ENCODE measurements at places on chromosomes 5 and 9.

- peak; percentile 66 for DNase-seq
Measured at GRCh38 chr9:80664327-80665210, 1024.8 kb downstream of the TLE1 start.

DNA sequence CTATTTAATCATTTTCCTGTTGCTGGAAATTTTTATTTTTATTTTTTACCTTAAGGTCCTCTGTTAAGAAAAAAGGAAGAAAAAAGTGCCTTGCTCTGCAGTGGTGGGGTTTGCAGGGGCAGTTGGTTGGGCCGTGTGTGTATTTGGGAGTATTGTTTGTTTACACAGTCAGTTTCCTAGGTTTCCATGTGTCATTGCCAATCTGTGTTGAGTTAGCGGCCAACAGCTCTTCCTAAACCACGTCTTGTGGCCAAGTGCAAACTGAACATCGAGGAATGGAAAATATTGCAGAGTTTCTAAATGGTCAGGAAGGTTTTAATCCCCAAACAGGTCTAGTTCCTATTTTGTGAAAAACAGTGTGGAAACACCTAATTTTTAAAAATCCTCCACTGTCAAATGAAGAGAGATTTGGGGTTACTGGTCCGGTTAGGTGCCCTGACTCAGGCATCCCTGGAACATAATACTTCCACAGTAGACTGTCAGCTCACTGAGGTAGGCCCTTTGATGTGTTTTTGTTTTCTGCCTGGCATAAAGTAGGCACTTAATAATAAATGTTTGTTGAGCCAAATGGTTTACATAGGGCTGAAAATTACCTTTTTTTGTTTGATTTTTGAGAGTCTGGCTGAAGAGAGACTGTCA lies 37.0 kb downstream of the MAMDC2 start:
- peak; percentile 44 for DNase-seq

GRCh38 chr5:6676702-6677101 lies 36.5 kb upstream of the TENT4A start:
- DNase-seq = peak; percentile 9

DNA sequence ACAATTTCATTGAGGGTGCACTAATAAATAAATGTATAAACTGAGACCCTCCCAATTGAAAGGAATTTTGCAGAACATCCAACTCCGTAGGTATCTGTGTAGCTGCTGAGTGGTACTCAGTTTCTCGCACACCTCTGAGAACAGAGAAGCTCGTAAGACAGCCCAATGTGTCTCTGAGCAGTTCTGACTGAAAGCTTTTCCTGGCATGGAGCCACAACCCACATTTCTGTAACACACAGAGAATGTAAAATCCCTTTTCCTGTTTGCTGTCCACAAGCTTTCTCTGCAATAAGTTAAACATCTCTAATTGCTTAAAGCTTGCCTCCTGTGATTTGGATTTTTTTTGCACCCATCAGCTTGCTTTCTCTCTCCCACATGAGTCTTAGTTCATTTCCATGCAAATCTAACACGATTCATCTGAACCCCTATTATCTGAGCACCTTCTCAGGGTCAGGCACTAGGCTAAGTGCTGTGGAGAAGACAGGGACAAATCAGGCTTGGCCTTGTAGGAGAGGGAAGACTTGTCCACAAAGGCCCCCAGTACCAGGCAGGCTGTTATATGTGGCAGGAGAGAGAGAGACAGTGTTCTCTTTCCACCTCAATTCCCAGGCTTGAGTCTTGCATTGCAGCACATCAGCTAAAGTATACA lies 44.2 kb upstream of the COL15A1 start:
- peak; percentile 63 for DNase-seq

DNA sequence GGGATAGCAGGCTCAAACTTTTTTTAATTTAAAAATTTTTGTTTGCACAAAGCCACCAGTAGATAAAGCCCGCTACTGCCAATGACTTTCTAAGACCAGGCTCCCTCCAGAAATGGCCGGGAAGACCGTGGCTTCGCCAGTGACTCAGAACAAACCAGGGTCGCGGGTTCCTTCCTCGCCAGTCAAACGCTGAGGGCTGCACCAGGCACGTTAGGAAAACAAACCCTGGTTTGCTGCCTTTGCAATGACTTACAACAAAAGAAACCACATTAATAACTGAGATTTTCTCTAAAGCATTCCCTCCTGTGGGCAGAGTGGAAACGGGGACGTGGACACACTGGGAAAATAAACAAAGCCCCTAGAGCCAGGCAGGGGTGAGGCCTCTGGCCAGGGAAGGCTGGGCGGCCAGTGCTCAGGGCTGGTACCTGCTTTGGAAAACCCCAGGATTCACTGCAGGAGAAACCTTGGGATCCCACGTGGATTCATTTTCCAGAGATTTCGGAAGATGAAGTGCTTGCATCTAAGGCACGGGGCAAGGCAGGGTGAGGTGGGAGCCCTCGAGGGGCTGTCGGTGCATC lies 3.8 kb downstream of the PRRX2 start:
- DNase-seq = peak; percentile 73

DNA sequence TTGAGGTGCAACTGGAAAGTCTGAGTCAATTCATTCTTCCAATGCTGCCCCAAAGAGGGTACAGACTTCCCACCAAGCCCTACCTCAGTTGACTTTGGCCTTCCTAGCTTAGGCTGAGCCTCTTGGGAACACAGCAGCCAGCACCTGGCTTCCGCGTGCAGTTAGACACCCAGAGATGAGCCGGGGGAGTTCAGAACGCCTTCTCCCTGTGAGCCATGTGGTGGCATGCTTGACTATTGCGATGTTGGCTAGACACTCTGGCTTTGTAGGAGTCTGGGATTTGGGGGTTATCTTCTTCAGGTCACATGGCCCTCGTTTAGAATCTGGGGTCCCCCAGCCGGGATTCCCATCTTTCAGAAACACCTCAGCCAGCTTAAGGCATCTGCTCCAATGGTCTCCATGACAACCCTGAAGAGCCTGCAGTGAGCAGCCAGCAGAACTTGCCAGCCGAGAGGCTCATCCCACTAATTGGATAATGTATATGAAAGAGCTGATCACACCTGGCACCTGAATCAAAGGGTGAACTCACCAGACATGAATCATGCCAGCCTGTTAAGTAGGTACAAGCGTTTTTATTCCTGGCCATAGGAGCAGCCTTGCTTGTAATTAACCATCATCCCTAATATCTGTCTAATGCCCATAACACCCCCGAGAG lies 167.5 kb downstream of the SYK start:
- no peak for DNase-seq

- DNase-seq = peak; percentile 18
Measured at GRCh38 chr5:548256-548655, 24.0 kb upstream of the SLC9A3 start.

GRCh38 chr5:170751631-170752030 lies 31.9 kb upstream of the GABRP start:
- no peak for DNase-seq

- no peak for DNase-seq
Measured at GRCh38 chr5:109922381-109922995, 232.8 kb downstream of the MAN2A1 start.

DNA sequence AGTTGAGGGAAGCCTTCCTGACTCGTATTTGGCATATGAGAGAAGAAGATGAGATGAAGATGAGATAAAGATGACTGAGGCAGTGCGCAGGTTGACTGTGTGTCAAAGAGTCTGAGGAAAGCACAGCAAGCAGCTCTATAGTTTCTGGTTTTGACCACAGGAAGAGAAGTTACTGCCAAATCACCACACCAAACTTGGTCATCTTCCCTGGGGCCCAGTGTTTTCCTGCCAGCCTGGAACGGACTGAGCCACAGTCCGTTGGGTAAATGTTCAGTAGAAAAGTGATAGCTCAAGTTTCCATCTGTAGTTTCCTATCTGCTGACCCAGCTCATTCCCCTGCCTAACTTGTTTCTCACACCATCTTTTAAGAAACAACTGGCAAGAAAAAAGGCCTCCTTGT lies 80.7 kb upstream of the ADAMTS19 start:
- no peak for DNase-seq

- DNase-seq = peak; percentile 90
Measured at GRCh38 chr5:38329132-38329715, 70.9 kb downstream of the EGFLAM start.

DNA sequence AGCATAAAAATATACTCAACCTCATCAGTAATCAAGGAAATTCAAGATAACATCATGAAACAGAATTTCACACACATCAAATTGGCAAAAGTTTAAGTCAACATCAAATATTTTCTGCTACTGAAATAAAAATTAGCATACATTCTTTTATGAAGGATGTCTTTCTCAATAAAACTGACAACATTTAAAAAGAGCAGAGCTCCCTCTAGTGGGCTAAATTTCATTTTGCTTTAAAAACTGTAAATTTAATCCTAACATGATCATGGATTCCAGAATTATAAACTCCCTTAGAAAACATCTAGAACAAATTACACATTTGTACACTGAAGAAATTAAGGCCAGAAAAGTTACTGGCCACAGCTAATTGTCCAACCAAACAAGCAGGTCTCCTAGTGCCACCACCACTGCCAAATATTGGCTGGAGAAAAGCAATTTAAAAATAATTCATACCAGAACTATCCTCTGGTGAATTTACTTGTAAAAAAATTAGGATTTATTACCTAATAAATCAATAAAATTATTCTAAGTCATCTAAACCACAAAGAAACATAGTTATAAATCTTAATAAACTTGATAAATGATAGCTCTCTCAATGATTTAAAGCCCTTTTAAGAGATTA lies 31.2 kb downstream of the DEPDC1B start:
- peak; percentile 39 for DNase-seq

DNA sequence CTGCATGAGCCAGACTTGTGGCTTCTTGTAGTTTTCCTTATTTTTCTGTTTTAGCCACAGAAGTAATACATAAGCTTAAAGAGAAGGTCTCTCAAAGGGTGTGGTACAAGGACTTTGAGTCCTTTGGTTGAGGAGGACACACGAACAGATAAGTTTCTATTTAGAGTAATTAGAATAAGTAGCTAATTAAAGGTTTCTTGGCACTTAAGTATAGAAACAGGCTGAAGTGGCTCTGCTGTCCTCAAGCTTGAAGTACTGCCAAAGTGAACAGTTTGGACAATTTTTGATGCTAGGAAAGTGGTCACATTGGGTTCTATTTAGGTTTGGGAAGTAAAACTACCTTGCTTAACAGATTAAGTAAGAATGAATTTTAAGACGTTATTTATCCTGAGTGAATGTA lies 278.3 kb upstream of the MPDZ start:
- no peak for DNase-seq

DNA sequence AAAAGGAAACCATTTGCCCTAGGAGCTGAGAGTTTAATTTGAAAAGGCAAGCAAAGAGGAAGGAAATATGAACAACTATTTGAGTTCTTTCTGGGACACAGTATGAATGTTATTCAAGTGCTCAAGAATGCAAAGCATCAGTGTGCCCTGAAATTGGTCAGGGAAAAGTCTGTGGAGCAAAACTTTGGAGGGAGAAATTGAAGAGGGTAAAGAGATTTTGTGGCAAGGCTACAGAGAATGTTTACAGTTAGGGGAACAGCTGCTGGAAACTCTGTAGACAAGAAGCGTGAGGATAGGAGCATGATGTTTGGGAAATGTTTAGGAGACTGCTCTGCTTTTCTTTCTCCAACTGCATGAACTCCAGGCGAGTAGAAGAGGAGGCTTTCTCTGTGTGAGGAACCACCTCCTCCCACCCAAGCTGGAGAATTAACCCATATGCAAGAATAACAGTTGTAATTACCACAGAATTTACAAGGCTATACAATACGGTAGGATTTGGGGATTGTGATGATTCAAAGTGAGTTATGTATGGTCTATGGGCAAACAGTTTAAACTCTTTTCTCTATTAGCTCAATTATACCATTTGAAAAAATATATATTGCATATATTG lies 75.4 kb upstream of the IL7R start:
- DNase-seq = no peak

DNA sequence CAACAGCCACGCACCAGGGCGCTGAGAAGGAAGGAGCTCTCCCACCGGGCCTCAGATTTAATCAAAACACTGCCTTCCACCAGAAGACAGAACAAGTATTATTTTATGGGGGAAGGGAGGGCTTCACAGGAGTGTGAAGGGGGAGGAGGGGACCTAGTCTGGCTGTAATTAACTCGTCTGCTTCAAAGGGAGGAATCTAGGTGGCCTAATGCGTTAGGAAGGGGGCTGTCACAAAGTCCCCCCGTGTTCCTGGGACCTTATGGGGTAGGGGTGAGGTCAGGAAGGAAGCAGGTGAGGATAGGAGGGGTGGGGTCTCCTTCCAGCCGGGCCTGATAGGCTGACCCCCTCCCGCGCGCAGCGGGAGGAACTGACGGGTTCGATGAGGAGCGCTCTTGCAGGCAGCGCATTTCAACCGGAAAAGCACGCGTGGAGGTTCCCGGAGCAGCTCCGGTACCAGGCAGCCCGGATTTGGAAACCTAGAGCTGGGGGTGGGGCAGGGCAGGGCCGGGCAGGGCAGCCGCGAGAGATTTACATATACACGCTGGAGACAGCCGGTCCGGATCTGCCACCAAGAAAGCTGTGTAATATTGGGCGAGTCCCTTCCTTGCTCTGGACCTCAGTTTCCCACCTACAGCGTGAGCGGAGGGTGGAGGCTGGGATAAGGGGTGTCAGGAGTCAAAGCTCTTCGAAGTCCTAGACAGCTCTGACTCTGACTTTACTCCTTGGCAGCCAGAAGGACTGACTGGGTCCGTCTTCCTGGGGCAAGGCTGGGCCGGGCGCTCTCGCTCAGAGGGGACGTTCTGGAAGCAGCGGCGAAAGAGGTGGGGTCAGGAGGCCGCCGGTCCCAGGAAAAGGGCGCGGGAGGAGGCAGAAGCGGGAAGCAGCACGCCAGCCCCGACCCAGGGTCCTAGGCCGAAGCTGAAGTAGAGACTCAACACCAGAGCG lies 1.8 kb downstream of the SHB start:
- DNase-seq = no peak

GRCh38 chr9:127370672-127371648 lies 26.0 kb upstream of the SLC2A8 start:
- DNase-seq = no peak

- DNase-seq = no peak
Measured at GRCh38 chr9:105244734-105245028, 230 bp downstream of the SLC44A1 start.

DNA sequence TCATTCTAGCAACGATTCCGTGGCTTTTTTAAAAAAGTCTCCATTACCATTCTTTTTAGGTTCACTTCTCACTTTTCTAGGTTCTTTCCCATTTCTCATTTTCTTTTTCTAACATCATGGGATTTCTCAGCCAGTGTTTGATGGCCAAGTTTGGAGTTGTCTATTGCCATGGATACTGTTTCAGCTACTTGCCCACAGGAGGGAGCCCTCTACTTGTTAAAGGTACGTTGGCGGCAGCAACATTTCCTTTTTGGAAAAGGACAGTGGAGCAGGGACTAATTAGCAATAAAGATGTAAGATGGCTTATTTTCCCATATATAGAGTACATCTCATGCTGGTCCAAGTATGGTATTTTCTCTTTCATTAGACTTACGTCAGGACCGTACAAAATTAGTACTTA lies 2257.5 kb upstream of the C9orf72 start:
- peak; percentile 12 for DNase-seq

DNA sequence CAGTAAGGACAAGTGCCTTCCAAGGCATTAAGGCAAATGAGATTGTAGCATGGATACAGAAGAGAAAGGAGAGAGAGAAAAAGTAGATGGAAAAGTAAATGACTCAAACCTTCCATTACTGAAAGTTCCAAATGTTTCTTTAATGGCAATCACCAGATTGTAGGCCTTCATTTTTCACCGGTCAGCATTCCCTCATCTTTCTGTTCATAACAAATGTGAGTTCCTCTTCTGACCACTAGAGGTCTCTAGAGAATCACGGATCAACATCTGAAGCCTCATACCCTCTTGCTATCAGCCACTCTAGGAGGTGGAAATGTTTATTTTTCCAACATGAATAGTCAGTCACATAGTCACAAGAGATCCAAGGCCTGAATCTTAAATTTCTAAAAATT lies 73.6 kb upstream of the RPS23 start:
- peak; percentile 73 for DNase-seq

GRCh38 chr5:18653216-18653752 lies 1019.0 kb downstream of the TAF11L14 start:
- no peak for DNase-seq

- no peak for DNase-seq
Measured at GRCh38 chr5:165004175-165004574, 1498.8 kb downstream of the MAT2B start.

Data from renal cortical epithelial cell (primary cell).